ENCODE measurements at places on chromosomes 3 and 15. TPM values are rescaled to one million over a fixed set of nuclear protein-coding genes. Genes with fewer than 3 reads are reported as not detected.

The SAMMSON gene
- total RNA-seq, result not detected

The IL17RB gene
- 0.67 TPM for total RNA-seq

The SCAMP5 gene
- total RNA-seq, result 12.5 TPM

The SI gene
- total RNA-seq, result not detected

The SLC22A14 gene
- 0.05 TPM for total RNA-seq

The STAC gene
- total RNA-seq, result 1.9 TPM

The MUSTN1 gene
- total RNA-seq, result 0.21 TPM

The ZDHHC3 gene
- total RNA-seq, result 46.9 TPM

The DOCK3 gene
- total RNA-seq, result 0.38 TPM

The SLC9C1 gene
- total RNA-seq, result not detected

The ZNF106 gene
- 10.8 TPM for total RNA-seq

The SERINC4 gene
- 0.09 TPM for total RNA-seq

The ECE2 gene
- total RNA-seq, result not detected

The PARP16 gene
- total RNA-seq, result 10.1 TPM
